Activated CD4-positive, alpha-beta memory T cell treated with anti-CD3 and anti-CD28 coated beads for 36 hours (primary cell): ENCODE measurements at places on chromosomes 12 and 14.

DNA sequence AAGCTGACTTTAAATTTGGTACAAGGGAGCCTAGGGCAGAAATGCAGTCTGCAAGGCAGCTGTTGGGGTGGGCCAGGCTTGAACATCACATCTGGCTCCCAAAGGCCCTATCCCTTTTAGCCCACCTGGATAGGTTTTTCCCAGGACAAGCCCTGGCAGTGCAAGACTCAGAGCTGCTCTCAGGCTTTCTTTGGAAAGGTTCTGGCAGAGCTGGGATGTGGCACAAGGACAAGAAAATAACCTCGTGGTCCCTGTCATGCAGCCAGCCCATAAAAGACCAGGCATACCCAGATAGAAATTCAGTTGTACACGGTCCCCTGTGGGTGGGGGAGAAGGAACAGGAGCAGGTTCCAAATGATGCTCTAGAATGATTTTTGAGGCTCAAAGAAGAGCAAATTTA lies 206.9 kb downstream of the TTC7B start:
- no peak overlapping the region for H3K27ac ChIP-seq
- no peak overlapping the region for H3K4me3 ChIP-seq
- DNase-seq = no peak
- H3K36me3 ChIP-seq = no peaks in the 10 kb centered on the region
- H3K27me3 ChIP-seq = peaks cover 3% of the 10 kb centered on the region
- no peaks in the 10 kb centered on the region for H3K4me1 ChIP-seq

DNA sequence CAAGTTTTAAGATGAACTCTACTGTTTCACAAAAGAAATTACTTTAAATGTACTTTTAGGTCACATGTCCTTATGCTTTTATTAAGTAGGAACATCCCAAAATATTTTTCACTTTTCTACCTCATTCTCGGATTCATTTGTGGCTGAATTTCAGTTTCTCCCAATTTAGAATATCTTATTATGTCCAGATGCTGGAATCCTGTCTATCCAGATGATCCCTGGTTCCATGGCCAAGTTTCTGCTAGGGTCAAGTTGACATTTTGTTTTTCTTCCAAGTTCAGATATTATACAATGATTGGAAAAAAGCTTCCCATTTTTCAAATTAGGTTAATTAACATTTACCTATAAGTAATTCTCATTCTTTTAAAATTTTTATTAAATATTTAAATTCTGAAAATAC lies 181.8 kb upstream of the SLC16A7 start:
- no peak overlapping the region for H3K4me3 ChIP-seq
- H3K27me3 ChIP-seq = no peaks in the 10 kb centered on the region
- H3K36me3 ChIP-seq = no peaks in the 10 kb centered on the region
- no peak for DNase-seq

GRCh38 chr12:89918172-89918846 lies 209.7 kb upstream of the ATP2B1 start:
- no peaks in the 10 kb centered on the region for H3K27me3 ChIP-seq
- no peak overlapping the region for H3K4me3 ChIP-seq
- no peaks in the 10 kb centered on the region for H3K36me3 ChIP-seq
- no peak overlapping the region for H3K27ac ChIP-seq
- H3K4me1 ChIP-seq = peaks cover 5% of the 10 kb centered on the region

DNA sequence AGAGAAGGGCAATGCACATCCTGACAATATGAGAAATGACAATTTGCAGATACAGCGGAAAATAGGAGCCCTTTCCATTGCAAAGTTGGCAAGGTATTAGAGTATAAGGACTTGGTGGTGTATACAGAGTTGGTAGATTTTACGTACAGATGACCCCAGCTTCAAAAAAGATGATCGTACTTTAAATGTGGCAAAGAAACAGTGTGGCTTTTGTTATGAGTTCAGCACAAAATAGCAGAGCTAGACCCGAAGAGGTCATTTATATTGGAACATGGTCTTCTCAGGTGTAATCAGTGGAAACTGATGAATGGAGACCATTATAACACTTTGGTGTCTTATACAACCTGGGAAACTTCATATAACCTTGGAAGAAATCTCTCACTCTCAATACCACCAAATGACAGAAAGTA lies 2.3 kb downstream of the CLEC2B start:
- peak overlapping the region; percentile 83 for H3K4me3 ChIP-seq
- no peaks in the 10 kb centered on the region for H3K27me3 ChIP-seq
- H3K27ac ChIP-seq = peak overlapping the region; percentile 95
- H3K36me3 ChIP-seq = peaks cover 16% of the 10 kb centered on the region
- no peak for DNase-seq

- H3K27ac ChIP-seq = no peak overlapping the region
- H3K4me1 ChIP-seq = peaks cover 40% of the 10 kb centered on the region
- H3K27me3 ChIP-seq = no peaks in the 10 kb centered on the region
- peak overlapping the region; percentile 79 for H3K4me3 ChIP-seq
- peaks cover 47% of the 10 kb centered on the region for H3K36me3 ChIP-seq
Measured at GRCh38 chr12:123391546-123392343, 7.8 kb downstream of the KMT5A start.

- H3K27ac ChIP-seq = no peak overlapping the region
- peaks cover 4% of the 10 kb centered on the region for H3K4me1 ChIP-seq
- no peak overlapping the region for H3K4me3 ChIP-seq
- no peak for DNase-seq
Measured at GRCh38 chr14:68857516-68858070, 64.7 kb upstream of the ZFP36L1 start.

- H3K36me3 ChIP-seq = no peaks in the 10 kb centered on the region
- H3K27me3 ChIP-seq = peaks cover 16% of the 10 kb centered on the region
- no peak for DNase-seq
- no peak overlapping the region for H3K27ac ChIP-seq
Measured at GRCh38 chr12:13169272-13169671, 27.3 kb upstream of the EMP1 start.
